ENCODE measurements at places on chromosomes 2 and 18.
A peak's percentile ranks its signal among the peaks of the same experiment; 100 is the strongest.

- peak; percentile 46 for DNase-seq
These were observed 260.4 kb upstream of the SIX3 start for GRCh38 chr2:44680983-44681531.

DNA sequence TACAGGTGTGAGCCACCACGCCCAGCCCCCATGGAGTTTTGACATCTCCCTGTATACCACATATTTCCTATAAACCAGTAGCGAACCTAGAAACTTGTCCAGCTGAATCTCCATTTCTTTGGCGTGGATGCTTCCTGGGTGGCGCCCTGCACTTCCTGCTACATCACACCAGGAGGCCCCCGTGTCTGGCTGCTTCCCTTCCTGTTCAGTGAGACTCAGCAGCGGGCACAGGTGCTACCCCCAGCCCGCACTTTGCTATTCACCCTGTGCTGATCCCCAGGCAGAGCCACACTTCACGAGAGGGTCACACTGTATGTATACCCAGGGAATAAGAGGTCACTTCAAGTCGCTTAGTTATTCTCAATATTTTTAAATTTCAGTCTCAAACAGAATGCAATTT is 35.0 kb downstream of the CYP27C1 start:
- DNase-seq: no peak

DNA sequence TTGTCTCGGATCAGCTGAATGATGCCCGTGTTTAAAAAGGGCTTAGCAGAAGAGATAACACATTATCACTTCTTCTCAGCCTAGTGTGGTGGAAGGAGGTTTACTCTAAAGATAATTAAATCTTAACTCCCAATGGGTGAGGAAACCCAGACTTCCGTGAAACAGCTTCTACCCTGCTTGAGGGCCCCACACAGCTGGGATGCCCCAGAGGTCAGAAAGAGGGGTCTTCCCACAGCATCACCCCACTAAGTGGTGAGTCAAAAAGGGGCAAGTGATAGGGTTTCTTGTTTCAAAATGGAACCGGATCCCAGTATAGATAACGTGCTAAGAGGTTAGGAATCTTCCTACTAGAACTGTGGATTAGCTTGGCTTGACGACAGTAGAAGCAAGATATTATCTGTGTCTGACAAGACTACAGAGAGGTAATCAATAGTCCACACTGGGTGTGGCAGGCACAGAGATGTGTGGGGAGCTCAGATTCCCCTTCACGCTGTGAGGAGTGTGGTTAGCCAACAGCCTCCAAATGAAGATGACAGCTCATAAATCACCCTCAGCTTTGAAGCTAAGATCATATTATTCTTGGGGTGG is 129.6 kb upstream of the COPS8 start:
- peak; percentile 38 for DNase-seq

DNA sequence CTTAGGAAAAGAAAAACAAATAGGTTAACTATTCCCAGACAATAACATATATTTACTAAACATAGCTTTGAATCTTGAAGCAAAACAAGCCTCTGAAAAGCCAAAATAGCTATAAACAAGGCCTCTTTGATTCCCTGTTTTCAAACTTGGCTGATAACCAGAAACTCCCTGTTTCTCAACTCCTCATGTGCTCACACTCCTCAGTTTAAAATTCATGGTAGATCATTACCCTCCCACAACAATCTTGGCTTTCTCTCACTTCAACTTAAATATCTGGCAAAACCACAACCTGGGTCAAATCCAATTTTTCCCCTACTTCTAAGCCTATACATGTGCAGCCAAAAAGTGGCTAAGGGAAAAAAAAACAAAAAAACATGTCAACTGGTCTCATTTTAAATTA is 15.6 kb downstream of the SUCLG1 start:
- DNase-seq: no peak

DNA sequence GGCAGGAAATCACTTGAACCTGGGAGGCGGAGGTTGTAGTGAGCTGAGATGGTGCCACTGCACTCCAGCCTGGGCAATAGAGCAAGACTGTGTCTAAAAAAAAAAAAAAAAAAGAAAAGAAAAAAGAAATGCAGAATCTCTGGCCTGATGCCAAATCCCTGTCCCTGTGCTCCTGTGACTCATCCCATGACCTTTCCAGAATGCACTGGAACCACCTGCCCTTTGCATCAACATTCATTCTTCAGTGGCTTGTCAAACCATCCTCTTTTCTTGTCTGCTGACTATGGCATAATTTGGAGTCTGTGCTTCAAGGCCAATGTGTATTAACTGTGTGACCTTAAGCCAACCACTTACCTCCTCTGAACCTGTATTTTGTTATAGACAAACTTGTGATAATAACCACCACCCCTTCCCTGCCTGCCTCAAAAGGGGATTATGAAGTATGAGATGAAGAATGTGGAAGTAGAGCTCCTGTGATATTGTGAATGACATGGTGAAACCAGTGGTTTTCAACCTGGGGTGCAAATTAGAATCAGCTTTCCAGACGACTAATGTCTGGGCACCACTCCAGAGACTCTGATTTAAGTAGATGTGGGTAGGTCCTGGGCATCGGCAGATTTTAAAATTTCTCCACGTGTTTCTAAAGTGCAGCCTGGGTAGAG is 189.3 kb downstream of the CLIP4 start:
- no peak for DNase-seq

All from NCI-H187 (cell line).